ENCODE measurements at places on chromosomes 7 and 10.

DNA sequence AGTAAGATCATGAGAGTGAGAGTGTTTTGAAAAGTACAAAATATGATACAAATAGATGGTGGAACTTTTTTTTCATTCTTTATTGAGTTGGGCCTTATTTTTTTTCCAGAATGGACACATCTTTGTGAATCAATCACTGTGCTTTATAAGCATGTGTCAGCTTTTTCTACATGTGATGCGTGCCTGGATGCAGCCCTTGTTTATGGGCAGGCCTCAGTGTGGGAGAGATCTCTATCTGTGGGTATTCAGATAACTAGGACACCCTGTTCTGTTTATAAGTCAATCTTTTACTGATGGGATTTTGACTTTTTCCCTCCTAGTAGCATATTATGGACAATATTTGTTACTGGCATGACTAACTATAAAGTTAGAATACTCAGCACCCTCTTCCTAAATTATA is 42.9 kb upstream of the IKZF1 start:
- DNase-seq = no peak

DNA sequence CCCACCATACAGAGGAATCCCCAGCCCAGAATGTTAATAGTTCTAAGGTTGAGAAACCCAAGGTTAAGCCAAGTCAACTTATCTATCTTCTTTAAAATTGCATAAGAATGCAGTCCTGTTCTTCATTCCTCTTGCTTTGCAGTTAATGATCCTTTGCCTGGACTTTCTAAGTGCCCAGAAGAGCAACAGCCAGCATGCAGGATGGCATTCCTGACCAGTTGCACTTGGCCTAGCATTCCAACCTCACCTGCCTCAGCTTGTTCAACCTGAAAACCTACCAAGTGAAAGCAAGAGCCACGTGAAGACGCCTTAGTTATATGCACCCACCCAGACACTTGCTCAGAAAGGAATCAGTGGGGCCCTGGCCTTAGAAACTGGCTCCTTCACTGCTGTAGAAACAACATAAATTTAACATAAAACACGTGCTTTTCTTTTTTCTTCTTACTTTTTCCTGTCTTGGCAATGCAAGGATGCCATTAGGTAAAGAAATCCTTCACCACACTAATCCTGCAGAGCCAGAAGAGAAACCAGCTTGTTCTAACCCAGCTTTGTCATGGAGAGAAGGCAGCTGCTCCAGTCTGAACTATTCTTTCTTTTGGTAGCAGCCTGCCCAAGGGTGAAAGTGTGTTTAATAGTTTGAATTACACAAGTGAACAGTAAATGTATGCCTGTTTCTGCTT is 25.0 kb downstream of the EGFR start:
- DNase-seq = no peak

DNA sequence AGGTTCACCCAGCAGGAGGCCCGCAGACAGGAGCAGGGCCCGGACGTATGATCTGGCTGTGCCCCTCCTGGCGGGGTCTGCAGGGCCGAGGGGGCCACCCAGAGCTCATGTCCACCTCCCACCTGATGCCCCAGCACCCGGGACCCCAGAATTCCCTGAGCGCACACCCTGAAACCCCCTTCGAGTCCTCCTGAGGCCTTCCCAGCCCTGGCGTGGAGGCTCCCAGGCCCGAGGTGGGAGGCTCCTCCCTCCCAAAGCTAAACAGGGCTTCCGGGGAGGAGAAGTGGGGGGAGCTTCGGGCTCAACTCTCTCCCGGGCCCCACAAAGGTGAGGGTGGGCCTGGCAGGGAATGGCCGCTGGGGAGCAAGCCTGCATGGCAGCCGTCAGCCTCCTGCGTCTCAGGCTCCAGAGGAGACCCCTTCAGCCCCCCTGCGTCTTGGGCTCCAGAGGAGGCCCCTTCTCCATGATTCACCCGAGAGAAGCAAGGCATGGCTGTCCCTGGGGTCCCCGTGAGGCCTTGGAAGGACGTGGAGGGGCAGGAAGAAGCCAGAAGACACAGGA is 30.2 kb downstream of the MICALL2 start:
- no peak for DNase-seq

DNA sequence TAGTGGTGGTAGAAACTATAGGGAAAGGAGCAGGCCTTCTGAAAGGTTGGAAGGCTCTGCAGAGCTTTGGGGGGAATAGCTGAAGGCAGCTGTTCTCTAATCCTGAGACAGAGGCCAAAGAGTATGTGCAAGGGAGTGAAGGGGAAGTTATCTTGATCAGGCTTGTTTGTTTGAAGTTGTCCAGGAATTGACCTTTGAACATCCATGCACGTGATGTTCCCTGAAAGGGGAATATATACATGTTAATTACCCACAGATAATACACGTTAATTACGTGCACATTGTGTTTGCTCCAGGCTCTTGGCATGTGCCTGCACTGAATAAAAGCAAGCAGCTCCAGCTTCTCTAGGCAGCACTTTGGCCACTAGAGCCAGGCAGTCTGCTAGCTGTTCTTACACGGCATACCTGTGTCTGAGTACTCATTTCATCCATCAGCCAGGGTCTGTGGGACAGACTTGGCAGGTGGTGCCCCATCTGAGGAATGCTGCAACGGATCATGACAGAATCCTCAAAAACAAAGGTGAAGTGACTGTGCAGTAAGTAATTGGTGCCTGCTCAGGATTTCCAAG is 18.0 kb upstream of the STARD3NL start:
- no peak for DNase-seq

DNA sequence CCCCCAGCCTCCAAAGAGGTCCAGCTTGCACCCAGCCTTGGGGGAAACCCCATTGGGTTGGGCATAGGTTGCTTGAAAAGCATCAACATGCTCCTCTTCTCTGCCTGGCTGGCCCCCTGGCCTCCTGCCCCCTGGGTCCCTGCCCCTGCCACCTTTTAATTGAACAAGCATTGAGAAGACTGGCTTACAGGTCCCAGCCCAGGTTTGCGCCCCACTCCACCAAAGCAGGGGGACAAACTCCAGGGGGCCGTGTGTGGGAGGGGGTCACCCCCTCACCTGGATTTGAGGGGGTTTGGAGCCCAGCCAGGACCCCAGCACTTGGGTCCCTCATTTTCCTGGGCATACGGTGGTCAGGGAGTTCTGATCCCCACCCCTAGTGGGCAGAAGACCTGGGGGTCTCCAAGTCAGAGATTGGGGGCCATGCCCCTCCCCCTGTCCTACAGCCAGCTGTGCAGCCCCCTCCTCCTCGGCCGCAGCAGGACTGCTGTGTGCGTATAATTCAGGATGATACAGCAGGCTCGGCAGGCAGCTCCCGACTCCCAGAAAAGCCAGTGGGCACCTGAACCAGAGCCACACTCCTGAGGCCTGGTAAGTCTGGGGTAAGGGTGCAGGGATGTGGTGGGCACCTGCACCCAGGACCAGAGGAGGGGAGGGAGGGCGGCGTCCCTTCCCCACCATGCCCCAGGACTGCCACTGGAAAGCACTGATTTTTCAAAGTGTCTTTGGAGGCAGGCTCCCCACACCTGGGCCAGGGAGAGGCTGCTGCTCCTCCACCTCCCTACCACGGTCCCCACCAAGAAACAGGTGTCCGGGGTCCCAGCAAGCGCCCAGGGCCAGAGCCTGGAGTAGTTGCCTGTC is 1.7 kb downstream of the ELFN1 start:
- DNase-seq = no peak

GRCh38 chr7:55019191-55019690 is 424 bp downstream of the EGFR start:
- no peak for DNase-seq

GRCh38 chr7:38002689-38003088 is 82.2 kb downstream of the EPDR1 start:
- DNase-seq = no peak

GRCh38 chr10:89303161-89303560 is 1.3 kb downstream of the IFIT2 start:
- DNase-seq = no peak

DNA sequence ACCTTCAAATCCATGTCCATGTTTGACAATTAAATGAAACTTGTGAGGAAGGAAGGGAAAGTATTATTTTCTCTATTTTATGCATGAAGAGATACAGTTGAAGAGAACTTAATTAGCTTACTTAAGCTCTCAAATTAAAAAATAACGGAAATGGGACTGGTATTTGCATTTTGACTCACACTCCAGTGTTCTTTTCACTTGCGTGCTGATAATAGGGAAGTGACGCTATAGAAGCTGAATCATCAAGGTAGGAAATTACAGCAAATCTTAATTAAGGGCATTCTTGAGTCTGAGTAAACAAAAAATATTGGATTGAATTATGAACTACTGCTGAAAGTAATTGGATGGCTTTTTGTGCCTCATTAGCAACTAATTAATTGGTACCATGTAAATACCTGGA is 44.0 kb upstream of the NPVF start:
- DNase-seq = peak; percentile 41

DNA sequence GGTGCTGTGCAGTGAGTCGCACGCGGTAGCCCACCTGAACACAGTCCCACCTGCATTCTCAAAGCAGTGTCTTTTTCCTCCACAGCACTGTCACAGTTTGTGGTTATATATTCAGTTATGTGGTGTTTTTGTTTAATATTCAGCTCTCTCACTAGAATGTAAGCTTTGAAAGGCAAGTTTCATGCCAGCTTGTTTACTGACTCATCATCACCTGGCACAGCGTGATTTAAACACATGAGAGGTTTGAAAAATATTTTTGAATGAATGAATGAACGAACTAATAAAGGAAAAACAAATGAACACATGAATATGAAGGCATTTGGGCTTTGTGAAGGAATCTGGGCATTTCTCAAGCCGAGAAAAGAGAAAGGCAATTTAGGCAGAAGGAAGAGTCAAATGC is 51.9 kb upstream of the TM9SF3 start:
- DNase-seq = no peak

DNA sequence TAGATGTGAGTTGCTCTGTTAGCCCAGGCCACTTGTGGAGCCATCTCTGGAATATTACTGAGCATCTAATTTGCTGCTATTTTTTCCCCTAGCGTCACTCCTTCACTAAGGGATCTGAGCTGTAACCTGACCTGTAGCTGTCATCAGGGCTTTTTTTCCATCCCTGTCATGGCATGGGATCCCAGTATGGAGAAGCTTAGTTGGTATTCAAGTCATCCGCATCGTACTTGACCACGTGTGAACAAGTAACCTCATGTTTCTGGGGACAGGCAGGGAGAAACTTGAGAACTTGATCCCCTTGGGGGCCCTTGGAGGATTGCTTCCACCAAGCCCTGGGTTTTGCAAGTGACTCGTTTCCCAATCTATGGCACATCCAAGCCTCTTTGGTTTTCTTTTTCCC is 474.4 kb upstream of the GALNT17 start:
- no peak for DNase-seq

GRCh38 chr10:5442065-5442989 is 30.0 kb downstream of the NET1 start:
- DNase-seq = peak; percentile 24

DNA sequence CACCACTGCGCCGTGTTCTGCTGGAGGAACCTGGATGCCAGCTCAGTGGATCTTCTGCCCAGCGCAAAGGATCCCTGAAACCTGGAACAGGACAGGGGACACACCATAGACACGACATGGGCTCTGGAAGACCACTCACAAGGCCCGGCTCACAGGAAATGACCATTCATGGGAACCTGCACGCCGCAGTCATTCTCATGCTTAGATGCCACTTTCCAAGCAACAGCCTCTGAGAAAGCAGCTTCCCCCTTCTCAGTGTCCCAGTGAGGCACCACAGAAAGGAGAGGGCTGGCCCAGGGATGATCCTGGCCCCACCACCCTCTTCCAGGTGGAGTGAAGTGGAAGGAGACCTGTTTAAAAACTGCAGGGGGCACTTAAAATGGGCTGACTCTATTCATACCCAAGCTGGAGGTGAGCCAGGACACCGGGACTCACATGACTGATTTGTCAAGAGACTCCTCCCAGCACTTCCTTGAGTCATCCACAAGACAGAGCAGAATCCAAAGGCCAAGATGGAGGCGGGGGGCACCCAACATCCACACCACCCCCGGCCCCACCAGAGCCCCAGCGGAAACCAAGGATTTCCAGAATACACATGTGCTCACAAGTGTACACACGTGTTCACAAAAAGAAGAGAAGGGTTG is 11.2 kb downstream of the CTBP2 start:
- DNase-seq = no peak

- no peak for DNase-seq
Observed at GRCh38 chr7:157605638-157606037, 268.8 kb downstream of the DNAJB6 start.

- no peak for DNase-seq
Observed at GRCh38 chr10:21417172-21417712, 108.2 kb downstream of the SKIDA1 start.

- no peak for DNase-seq
Observed at GRCh38 chr10:101273741-101274140, 44.5 kb upstream of the LBX1 start.

GRCh38 chr10:120782336-120782735 is 68.8 kb upstream of the WDR11 start:
- DNase-seq = no peak

- no peak for DNase-seq
Observed at GRCh38 chr10:29949411-29950011, 109.9 kb downstream of the JCAD start.

DNA sequence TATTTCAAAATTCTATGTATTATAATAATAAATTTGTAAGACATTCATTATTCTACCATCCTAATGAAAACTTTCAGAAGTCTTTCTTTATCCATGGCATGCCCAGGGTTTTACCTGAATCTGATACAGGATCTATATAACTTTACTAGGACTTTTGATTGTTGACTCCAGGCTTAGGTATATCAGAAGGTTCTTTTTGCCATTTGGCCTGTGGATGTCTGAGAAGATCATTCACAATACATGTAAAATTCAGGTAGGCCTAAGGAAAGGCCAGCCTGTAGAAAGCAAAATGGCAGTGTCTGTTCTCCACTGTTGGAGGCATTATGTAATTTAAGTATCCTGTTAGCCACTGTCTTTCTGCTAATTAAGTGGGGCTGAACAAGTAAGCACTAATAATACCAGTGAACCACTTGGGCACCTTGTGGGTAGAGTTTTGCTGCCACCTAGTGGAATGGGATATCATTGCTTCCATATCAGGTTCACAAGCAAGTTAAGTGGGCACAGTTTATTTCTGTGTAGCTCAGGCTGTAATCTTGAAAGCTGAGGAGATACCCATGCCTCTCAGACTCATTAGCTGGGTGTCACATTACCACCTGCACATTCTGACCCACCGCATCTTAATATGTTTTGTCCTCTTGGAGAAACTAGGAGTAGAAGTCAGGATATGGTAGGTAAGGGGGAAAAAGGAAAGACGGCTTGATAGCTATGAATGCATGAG is 105.5 kb downstream of the SEPTIN7 start:
- DNase-seq = peak; percentile 48

DNA sequence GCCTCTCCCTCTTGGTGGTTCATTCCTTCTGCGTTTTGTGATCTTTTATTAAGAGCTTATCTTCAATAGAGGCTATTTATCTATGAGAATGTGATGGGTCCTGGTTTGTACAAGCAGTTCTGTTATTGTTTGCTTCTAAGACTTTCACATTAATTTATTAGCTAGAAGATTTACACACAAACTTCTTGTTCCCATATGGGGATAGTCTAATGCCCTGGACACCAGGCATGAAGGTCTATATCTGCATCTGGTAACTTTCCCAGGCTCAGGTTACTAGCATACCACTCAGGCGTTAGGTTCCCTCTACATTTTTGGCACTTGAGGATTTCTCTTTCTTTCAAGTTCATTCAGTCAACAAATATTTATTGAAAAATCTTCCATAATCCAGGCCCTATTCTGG is 7.7 kb downstream of the XPNPEP1 start:
- no peak for DNase-seq

Data from GM06990 (cell line).